Stimulated activated CD4-positive, alpha-beta T cell treated with anti-CD3 and anti-CD28 coated beads, Interleukin-4, amount 100 ng/mL, for 24 hours (primary cell): ENCODE measurements at places on chromosomes 5 and 9.

DNA sequence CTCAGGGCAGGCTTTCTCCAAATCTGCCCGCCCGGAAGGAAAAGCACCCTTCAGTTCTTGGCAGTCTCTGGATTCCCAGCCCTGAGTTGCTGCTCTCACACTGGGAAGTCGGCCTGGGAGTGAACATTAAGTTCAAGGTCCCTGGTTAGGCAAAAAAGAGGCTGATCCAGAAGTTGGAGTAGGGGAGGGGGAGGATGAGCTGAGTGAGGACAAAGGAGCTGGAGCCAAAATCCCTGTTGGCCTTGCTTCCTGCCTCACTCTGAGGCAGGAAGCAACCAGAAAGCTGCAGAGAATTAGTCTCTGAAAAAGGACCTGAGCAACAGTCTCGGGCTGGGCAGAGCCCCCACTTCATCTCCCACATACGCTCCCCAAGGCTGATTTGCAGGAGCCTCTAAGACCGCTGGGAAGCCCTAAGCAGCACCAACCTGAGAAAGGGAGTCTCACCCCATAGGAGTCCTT is 15.0 kb upstream of the RPS14 start:
- DNase-seq = no peak

DNA sequence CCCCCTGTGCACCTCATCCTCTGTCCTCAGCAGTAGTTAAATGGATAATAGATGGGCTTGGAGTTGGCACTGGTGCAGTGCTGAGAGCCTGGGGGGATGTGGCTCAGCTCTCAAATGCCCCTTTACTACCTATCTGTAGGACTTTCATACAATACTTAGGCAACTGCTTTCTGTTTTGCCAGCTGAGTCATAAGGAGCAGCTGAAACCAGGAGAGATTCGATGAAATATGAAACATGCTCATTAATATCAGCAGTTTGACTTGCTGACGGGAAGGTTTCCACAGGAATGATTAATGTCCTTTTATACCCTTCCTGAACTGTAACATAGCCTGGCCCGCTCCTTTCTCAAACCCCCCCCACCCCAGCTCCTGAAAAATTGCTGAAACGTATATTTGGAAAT is 142.6 kb downstream of the SAXO1 start:
- no peak for DNase-seq

GRCh38 chr5:127064253-127064840 is 9.0 kb downstream of the C5orf63 start:
- no peak for DNase-seq

GRCh38 chr9:131899296-131900228 is 159.7 kb upstream of the RAPGEF1 start:
- no peak for DNase-seq

GRCh38 chr5:150143350-150144245 is 12.0 kb downstream of the PDGFRB start:
- no peak for DNase-seq

GRCh38 chr5:157253547-157253946 is 12.4 kb upstream of the CYFIP2 start:
- no peak for DNase-seq

DNA sequence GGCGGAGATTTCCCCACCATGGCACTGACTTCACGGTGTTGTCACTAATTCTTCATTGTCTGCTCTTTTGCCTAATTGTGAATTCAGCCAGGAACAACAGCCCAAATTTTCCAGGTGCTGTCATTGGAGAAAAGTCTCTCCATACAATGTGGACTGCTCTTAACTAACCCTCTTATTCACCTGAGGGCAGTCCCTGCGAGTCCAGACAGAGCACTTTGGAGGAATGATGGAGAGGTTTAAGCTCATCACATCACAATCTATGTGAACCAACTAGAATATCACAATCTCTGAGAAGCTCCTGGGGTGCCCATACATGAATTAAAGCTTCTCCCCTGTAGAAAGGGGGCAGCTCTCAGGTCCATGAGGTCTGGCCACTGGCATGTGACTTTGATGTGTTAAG is 56.4 kb downstream of the MTX3 start:
- DNase-seq = no peak
